Hematopoietic multipotent progenitor cell (in vitro differentiated cells): ENCODE measurements at places on chromosomes 4 and X.

GRCh38 chrX:52271206-52271605 is 86.5 kb downstream of the MAGED4 start:
- DNase-seq = no peak

DNA sequence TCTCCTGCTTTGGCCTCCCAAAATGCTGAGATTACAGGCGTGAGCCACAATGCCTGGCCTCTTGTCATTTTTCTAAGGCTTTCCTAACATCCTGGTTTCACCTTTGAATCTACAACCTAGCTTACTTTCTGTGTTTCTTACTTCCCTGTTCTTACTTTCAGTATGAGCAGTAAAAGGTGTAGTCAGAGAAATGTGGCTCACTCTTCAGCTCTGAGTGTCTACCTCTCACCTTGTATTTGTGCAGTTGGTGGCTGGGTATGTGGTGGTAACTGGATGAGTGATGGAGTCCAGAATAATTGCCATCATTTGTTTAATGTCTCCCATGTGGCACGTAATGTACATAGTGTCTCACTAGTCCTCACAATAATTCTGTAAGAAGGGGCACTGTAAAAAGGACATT is 19.1 kb upstream of the CXCL11 start:
- DNase-seq = no peak

DNA sequence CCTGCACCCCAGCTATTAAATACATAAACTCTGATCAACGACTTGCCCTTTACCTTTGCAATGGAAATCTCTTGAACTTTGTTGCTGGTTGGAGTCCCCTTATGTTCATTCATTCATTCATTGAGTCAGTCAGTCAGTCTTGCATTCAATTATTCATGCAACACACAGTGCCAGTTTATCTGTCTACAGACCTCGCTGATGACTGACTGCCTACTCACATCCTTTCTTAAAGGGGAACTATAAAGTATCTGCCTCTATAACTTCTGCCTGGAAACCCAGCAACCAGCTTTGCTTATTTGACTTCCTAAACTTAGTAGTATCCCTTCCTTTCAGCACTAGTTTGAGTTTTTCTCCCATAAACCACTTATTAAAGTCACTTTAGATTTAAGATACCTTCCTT is 620.8 kb upstream of the ADGRL3 start:
- DNase-seq = no peak

GRCh38 chrX:8868070-8868773 is 67.0 kb upstream of the FAM9A start:
- DNase-seq = no peak

- DNase-seq = no peak
These were observed 52.9 kb upstream of the EDA start for GRCh38 chrX:69562904-69563578.

DNA sequence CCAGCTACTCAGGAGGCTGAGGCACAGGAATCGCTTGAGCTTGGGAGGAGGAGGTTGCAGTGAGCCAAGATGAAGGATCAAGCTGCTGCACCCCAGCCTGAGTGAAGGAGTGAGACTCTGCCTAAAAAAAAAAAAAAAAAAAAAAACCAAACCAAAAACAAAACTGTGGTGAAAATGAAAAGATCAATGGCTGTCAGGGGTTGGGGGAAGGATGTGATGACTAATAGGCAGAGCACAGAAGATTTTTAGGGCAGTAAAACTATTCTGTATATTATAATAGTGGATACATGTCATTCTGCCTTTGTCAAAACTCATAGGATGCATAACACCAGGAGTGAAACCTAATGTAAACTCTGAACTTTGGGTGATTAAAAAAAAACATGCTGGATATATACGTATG is 69.9 kb upstream of the ELOVL6 start:
- DNase-seq = no peak

DNA sequence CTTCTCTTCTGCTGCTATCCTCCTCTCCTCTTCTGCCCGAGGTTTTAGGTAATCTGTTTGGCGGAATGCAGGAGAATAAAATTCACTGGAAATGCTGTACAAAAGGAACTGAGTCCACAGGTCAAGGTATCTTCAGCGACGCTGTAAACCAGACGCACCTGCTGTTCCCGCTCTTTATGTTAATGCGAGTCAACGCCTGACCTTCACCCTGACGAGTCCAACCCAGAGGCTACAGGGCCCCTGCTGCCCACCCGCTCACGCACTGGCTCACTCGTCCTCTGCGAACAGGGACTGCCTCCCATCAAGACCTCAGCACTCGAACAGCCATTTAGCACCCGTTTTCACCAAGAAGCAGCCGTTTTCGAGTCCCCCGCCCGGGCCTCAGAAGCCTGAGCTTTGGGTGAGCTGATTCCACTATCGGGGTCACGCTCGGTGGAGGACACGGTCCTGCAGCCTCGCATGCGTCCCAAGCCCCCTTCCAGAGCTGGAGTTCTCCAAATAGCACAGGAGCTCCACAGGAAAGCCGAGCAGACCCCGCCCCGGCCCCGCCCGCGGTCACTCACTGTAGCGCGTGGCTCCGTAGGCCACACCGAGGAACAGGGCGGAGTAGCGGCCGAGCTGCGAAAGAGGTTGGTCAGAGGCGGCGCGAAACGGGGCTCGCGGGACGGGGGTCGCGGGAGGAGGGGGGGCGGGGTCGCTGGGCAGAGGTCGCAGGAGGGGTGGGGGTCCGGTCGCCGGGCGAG is 556 bp downstream of the ATP5ME start:
- no peak for DNase-seq

GRCh38 chr4:82721819-82722423 is 76.7 kb downstream of the SCD5 start:
- DNase-seq = peak; percentile 31

DNA sequence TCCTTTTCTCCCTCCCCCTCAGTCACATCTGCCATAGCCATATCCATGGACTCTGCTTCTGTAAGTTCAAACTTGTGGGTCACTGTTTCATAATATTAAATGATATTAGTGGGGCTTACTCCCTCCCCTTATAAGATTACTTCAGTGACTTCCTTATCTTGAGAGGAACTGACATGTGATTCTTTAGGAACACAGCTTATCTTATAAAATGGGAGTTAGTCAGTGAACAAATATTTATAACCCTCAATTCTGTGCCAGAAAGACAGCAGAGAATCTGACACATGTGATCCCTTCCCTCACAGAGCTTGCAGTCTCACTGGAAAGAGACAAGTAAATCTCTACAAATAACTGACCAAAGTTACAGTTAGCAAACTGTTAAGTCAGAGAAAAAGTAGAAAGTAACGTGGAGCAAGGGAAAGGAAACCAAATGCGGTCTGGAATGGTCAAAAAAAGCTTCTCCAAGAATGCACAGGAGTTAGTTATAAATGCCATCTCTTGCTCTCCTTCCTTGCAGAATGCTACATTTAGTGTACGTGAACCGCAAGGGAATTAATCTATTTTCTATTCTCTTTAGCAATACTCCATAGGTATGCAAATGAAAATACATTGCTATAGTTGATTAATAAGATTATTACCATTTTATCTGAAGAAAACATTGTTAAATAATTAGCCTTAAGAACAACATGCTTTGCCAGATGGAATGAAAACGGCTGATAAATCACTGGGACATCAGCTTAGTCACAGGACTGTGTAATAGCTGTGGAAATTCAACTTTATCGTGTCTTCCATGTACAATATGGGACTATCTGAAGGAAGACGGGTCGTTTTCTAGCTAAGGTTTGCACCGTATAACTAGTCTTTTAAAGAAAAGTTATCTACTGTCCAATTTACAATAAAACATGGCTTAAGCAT is 29.0 kb downstream of the SGMS2 start:
- DNase-seq = no peak

GRCh38 chr4:56077676-56078075 is 128.9 kb downstream of the CEP135 start:
- no peak for DNase-seq

DNA sequence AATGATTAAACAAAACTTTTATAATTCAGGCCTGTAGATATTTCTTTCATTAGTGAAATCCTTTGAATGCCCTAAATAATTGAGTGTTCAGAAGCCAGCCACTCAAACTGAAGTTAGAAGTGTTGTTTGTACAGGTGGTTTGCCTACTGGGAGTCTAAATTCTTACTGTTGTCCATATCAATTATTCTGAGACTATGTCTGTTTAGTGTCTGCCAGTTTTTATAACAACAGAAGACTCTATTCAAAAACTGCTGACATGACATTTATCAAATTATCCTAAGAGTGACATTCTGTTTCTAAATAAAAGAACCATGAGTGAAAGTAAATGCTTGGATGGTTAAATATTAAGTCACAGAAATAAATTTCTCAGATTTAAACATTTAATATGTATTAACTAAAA is 375.1 kb downstream of the FAT4 start:
- no peak for DNase-seq

GRCh38 chrX:136863826-136864225 is 16.7 kb downstream of the RBMX start:
- no peak for DNase-seq

- no peak for DNase-seq
These were observed 343.4 kb downstream of the DMD start for GRCh38 chrX:32867781-32868523.

DNA sequence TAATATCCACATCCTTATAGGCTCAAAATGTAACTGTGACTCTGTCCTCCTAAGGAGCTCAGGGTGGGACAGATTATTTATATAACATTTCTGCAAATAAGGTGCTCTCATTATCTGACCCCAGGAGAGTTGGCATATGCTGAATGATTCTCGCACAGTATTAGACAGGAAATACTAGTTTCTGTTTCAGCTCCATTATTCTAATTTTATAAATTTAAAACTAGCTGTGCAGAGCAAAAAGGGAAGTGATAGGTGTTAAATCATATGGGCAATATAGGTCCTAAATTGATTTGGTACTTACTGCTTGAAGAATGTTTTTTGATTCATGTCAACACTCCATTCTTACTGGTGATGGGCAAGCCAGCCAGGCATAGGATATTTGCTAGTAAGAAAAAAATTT is 141.5 kb downstream of the GLRA2 start:
- no peak for DNase-seq

- DNase-seq = no peak
These were observed 40.4 kb downstream of the PPA2 start for GRCh38 chr4:105433421-105433820.

DNA sequence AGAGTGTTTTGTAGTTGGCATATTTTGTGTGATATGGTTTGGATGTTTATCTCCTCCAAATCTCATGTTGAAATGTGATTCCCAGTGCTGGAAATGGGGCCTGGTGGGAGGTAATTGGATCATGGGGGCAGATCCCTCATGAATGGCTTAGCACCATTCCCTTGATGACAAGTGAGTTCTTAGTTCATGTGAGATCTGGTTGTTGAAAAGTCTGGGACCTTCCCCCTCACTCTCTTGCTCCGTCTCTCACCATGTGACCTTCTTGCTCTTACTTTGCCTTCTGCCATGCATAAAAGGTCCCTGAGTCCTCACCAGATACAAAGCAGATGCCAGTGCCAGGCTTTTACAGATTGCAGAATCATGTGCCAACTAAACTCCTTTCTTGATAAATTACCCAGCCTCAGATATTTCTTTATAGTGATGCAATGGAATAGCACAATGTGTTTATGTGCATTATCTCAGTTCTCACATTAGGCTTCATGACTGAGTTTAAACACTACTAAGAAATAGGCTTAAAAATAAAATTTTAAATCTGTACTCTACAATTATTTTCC is 1348.8 kb downstream of the STIM2 start:
- DNase-seq = no peak

DNA sequence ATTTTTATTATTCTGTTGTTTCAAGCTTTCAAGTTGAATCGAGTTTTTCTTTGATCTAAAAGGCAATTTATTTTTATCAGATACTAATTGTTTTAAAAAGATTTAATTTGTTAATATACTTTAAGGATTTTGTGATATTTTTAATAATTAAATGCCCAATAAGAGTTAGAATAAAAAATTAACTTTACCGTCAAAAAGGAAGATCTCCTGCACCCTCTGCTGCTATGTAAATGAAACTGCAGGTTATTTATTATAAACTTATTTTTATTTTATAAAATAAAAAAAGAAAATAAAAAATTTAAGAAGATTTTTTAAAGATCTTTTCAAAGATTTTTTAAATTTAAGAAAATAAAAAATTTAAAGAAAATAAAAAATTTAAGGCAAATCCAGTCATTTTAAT is 166.1 kb downstream of the CCSER1 start:
- DNase-seq = peak; percentile 23

GRCh38 chr4:4519297-4519894 is 22.5 kb downstream of the STX18 start:
- DNase-seq = no peak

- no peak for DNase-seq
These were observed 144.5 kb downstream of the SMIM20 start for GRCh38 chr4:26058537-26058936.

- no peak for DNase-seq
These were observed 144.3 kb downstream of the CHIC2 start for GRCh38 chr4:53920116-53920515.

GRCh38 chr4:89754531-89754930 is 82.4 kb downstream of the SNCA start:
- no peak for DNase-seq

DNA sequence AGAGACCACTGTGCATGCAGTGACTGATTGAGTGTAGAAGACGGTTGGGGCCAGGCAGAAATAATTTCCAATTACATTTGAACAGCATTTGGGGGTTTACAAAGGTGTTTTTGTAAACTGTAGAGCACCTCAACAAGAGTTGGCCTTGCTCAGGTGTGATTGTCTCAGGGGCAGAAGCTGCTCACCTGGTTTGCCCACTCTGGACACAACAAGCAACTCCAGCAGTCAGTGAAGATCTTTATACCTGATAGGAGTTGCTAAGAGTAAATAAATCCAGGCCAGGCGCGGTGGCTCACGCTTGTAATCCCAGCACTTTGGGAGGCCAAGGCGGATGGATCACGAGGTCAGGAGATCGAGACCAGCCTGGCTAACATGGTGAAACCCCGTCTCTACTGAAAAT is 221.3 kb downstream of the RAB28 start:
- DNase-seq = no peak

DNA sequence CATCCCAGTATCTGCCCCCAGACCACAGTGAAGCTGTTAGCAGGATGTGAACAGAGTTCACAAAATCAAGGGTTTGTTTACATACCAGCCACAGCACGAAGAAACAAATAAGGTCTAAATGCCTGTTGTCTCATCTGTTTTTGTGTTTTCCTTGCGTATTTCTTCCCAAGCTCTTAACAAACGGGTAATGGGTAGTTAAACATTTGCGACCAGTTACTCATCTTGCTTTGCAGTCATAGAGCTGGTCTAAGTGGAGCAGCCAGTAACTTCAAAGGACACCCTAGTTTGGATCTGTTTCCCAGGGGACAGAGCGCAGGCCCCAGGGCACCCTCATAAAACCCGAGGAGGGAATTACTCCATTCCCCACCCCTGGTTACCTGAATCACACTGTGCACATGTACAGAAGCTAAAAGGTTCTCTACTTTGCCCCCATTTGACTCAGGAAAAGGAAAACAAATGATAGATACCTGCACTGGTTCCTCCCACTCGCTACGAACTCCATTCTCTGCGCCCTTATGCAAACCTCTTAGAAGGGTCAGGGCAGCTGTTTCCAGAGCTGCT is 68.8 kb downstream of the MAML3 start:
- no peak for DNase-seq

GRCh38 chrX:28223991-28224390 is 242.7 kb upstream of the DCAF8L1 start:
- DNase-seq = no peak

GRCh38 chr4:5416637-5417036 is 291.7 kb downstream of the EVC2 start:
- no peak for DNase-seq

GRCh38 chr4:73620115-73620792 is at the start of gene RASSF6:
TSS of gene RASSF6 (minus strand) at chr4:73620436. CDS start at chr4:73611795, 8,641 bp downstream.
- DNase-seq = peak; percentile 11
